ENCODE measurements at places on chromosomes 6 and 20.

DNA sequence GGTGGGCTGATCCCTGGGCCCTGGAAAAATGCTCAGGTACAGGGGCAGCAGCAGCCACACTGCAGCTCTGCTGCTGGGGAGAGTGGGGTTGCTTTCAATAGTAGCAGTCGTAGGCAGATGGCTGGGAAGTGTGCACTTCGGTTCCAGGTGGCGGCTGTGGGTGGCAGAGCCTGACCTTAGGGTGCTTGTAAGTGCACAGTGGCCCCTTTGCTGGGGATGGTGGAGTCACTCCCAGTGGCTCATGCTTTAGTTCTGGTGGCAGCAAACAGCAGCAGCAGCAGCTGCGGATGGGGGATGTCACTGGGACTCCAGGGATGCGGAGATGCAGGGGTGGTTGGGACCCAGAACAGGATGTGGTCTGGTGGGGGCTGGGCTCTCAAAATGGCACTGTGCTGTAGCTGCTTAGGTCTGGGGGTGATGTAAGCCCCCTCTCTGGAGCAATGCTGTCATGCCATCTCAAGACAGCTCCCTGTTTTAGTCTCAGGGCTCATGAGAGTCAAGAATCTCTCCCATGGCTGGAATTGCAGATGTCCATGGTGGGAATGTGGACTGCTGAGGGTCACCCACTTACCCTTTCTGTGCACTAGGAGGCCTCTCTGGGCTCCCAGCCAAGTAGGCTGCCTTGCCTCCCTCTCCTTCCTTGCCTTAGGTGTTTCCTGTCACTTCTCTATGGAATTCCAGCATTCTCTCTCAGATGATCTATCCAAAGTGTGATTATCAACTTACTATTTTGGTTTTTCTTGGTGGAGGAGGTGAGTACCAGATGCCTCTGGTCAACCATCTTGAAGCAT is 146.7 kb upstream of the SLC22A23 start:
- no peak for DNase-seq

DNA sequence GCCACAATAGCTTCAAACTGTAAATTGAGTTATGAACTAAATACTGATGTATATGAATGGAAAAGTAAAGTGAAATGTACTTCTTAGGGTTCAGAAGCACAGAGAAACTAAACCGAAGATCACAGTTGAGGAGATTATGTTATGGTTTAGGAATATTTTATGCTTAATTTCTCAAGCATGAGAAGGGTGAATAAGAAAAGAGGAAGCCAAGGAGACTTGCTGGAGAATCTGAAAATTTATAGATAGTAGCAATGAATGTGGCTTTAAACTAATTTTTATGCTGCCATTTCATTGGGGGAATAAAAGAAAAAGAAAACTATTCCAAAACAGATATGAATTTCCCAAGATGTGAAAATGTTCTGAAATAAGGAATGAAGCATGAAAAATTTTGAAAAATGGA is 5.6 kb downstream of the ANKS1A start:
- DNase-seq: no peak

DNA sequence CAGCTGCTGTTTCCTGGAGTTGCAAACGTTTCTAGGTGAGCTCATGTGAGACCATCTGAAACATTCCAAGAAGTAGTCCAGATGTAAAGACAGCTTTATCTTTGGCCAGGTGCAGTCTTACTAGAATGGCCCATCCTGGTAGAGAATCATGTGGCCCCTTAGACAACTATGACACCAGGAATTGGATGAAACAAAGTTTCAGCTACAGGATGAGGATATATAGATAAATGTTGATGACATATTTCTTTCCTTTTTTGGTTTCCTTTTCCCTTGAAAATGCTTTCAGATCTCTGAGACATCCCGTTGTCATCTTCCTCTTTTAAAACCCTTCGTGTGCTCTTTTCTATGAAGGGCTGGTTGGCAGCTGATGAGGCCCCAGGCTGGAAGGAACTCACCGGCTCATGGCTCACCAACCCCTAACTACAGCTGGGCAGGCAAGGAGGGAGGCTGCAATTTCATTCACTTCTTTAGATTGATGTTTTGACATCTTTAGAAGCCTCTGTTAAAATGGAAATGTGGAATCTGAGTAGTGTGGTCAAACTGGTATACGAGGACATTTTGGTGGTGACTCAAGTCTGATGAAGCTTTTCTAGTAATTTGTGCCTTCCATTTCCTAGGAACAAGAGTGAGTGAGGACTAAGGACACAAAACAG is 167.9 kb upstream of the TNFAIP3 start:
- no peak for DNase-seq

DNA sequence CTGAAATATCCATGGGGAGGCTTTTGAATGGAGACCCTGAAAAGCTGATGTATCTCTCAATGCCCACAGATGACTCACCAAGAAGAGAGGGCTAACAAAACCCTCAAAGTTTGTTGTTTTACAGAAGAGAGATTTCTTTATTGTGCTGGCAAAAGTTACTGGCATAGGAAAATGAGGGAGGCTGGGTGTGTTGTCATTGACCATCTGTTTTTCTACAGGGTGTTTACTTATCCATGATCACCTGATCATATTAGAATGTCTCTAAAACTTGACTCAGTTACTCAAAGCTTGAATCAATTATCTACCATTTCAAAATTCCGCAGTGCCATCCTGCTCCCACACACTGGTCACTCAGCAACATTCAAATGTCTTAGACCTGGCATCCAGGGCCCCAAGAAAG is 9.8 kb downstream of the NCOA6 start:
- no peak for DNase-seq

DNA sequence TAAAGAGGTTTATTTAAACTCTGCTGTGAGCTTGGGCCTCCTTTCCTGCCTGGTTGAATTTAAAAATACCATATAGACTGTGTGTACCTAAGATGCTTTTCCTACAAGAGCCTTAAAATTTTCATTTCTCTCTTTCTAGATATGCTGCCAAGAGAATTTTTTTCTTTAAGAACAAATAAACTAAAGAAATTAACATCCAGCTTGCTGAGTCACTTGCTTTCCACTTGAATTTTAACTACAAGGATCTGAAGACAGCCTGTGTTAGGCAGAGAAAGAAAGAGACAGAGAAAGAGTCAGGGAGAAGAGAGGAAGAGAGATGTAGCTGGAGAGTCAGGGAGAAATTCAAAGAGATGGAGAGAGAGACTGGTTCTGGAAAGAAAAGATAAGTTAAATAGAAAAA is 18.3 kb upstream of the SNAP25 start:
- DNase-seq: no peak

DNA sequence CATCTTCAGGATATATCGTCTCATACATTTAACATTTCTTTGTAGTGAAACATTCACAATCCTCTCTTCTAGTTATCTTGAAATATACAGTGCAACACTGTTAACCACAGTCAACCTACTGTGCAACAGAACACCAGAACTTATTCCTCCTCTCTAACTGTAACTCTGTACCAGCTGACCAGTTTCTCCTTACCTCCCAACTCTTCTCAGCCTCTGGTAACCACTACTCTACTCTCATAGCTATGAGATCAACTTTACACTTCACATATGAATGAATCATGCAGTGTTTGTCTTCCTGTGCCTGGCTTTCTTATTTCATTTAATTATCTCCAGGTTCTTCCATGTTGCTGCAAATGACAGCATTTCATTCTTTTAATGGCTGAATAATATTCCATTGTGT is 337.6 kb downstream of the BTBD9 start:
- DNase-seq: no peak

DNA sequence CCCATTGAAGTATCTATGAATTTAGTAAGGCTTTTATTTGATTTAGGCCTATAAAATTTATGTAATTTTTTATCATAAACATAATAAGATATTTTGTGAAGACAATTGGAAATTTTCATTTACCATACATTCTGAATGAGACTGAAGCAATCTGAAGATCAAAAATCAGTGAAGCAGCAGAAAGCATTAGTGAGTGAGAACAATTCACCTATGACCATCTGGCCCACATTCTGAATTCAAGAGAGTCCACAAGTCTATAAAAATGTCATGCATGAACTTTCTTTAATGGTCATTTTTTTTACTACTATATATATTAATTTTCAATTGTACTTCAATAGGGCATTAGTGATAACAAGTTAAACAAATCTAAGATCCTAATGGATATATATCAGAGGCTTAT is 1026.6 kb upstream of the MAP3K7 start:
- no peak for DNase-seq

GRCh38 chr20:53866794-53867740 is 203.3 kb downstream of the BCAS1 start:
- no peak for DNase-seq

- DNase-seq: no peak
Measured at GRCh38 chr20:36825385-36826104, 50.4 kb upstream of the TLDC2 start.

GRCh38 chr6:146981981-146982380 is 222.2 kb upstream of the STXBP5 start:
- no peak for DNase-seq

DNA sequence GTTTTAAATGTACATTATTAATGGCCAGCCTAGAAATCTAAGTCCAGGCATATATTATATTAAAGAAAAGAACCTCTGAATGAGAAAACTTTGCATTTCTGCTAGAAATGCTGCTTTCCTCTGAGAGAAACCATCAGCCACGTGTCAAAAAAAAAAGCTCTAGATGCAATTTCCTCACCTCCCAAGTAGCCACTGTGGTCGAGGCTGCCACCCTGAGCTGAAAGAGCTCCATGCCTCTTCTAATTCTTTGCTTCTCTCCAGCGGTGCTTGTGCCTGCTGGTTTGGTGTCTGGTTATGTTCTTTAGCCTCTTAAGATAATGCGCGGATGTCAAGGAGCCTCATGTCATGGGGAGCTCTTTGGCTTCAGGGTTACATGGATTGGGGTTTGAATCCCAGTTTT is 316.0 kb downstream of the TFAP2C start:
- DNase-seq: no peak

GRCh38 chr20:4681991-4682401 is 39.7 kb upstream of the PRND start:
- no peak for DNase-seq

GRCh38 chr6:157669747-157670216 is 153.3 kb upstream of the SNX9 start:
- DNase-seq: no peak

- no peak for DNase-seq
Measured at GRCh38 chr6:44201200-44201599, 15.5 kb upstream of the MYMX start.

DNA sequence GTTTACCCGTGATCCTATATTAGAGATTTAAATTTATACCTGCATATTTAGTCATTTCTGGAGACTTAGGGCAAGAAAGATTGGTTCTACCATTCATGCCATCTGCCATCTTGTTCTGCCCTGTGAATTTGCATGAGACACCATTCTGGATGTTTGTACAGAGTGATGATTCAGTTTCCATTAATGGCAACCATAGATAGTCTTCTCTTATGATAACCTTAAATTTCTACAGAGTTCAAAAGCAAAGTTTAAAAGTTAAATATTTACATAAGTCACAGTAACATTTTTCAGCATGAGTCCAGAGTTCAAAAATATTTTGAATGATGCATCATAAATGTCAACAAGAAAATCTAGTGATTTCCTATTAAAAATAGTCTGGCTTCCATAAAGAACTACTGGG is 23.2 kb downstream of the PLCB1 start:
- no peak for DNase-seq

DNA sequence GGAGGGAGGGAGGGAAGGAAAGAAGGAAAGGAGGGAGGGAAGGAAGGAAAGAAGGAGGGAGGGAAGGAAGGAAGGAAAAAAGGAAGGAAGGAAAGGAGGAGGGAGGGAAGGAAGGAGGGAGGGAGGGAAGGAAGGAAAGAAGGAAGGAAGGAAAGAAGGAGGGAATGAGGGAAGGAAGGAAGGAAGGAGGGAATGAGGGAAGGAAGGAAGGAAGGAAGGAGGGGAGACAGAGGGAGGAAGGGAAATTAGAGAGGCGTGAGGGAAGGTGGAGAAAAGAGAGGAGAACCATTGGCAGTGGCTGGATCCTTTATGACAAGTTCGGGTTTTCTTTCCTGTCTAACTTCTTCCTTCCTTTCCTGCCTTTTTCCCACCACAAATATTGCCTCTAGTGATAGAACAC is 22.3 kb upstream of the SUPT3H start:
- no peak for DNase-seq

GRCh38 chr6:94668876-94669275 is 908.5 kb upstream of the MANEA start:
- DNase-seq: no peak

DNA sequence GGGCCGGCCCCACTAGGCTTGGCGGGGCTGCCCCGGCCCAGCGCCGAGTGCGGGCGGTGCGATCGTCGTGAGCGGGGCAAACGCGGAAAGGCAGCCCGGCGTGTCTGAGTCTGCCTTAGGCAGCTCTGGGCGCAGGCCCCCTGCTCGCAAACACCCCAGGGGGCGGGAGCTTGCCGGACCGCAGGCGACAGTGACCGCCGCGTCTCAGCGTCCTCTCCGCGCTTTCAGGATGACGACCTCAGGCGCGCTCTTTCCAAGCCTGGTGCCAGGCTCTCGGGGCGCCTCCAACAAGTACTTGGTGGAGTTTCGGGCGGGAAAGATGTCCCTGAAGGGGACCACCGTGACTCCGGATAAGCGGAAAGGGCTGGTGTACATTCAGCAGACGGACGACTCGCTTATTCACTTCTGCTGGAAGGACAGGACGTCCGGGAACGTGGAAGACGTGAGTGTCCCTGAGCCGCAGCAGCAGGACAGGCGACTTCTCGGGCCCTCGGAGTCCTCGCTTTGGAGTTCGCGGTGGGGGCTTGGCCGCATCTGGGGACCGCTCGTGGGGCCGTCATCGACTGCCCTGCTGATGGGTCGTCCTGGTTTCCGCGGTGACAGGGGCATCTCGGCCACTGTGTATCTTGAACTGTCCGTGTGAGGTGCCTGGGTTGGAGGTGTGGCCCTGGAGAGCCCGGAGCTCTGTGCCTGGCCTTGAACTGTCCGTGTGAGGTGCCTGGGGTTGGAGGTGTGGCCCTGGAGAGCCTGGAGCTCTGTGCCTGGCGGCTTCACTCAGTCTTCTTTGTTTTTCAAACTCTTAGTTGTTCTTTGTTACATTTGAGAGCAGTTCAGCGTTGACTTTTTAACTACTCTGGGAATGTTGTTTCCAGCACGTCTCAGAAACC is 786 bp downstream of the ADRM1 start:
- no peak for DNase-seq

- no peak for DNase-seq
Measured at GRCh38 chr20:57590485-57591288, 29.5 kb downstream of the ZBP1 start.

GRCh38 chr6:31763619-31763940 is 1.1 kb downstream of the SAPCD1 start:
- DNase-seq: no peak

DNA sequence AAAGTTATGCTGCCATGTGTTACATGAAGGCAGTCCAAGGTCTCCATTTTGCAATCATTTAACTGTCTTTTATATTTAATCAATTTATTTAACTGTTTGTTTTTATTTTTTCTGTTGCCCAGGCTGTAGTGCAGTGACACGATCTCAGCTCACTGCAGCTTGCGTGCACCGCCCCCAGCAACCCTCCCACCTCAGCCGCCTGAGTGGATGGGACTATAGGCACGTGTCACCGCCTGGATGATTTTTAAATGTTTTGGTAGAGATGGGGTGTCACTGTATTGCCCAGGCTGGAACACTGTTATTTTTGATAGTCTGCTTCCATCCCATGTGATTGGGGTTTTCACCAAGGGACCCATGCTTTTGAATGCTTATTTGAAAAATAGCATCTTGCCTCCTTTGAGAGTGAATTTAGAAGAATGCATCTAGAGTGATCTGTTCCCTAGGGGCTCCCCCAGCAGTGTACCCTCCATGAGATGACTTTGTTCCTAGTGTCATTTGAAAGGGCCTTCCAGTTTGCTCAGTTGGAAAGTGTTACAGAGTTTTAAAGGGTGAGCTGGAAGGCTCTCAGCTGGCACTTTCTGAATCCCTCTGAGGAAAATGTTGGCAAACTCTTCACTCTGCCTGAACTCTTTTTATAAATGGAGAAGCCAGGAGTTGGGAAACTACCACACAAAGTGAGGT is 143.4 kb downstream of the JARID2 start:
- no peak for DNase-seq

GRCh38 chr6:40719671-40720374 is 132.7 kb upstream of the LRFN2 start:
- DNase-seq: no peak
